ENCODE measurements at places on chromosomes 5 and 9.

GRCh38 chr5:157590478-157590877 is 14.9 kb upstream of the ADAM19 start:
- no peak for DNase-seq

- DNase-seq: no peak
These were observed 50.2 kb upstream of the BARX1 start for GRCh38 chr9:94005272-94005901.

DNA sequence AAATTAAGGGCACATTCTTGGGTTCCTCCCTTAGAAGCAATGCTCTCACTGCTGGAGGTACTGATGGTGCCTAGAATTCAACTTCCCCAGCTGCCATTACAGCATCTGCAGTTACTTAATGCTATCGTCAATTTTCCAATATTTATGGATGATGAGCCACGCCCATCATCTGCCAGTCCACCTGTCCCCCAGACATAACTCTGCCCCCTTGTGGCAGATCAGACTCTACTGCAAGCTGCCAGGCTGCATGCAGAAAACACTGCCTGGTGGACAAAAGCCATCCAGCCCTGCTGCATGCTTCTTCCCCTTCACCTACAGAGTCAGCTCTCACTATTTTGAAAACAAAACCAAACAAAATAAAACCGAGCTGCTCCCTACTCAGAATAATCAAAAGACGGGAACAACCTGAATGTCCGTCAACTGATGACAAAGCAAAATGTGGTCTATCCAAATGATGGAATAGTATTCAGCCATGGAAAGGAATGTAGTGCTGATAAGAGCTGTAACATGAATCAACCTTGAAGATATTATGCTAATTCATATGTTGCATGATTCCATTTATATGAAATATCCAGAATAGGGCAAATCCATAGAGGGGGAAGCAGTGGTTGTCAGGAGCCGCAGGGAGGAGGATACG is 66.4 kb downstream of the RETREG1 start:
- peak; percentile 53 for DNase-seq

GRCh38 chr9:92986176-92987119 is 39.1 kb downstream of the FGD3 start:
- DNase-seq: no peak

- no peak for DNase-seq
These were observed 48.1 kb downstream of the IQGAP2 start for GRCh38 chr5:76451031-76451701.

DNA sequence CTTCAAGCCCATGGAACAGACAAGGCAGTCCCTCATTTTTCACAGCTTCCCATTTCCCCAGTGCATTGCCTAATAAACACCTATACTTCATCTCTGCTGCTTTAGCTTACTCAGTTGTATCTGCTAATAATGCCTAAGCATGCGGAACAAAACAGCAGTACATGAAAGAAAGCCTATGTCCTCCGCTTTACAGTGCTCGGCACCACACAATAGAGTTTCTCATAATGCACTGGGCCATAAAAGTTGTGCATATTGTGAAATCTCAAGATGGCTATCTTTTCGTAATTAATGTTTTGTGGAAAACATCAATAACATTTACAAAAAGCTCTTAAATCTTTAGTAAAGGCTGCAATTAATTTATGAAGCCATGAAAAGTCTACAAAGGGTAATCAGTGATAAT is 69.3 kb downstream of the DENND1A start:
- no peak for DNase-seq

DNA sequence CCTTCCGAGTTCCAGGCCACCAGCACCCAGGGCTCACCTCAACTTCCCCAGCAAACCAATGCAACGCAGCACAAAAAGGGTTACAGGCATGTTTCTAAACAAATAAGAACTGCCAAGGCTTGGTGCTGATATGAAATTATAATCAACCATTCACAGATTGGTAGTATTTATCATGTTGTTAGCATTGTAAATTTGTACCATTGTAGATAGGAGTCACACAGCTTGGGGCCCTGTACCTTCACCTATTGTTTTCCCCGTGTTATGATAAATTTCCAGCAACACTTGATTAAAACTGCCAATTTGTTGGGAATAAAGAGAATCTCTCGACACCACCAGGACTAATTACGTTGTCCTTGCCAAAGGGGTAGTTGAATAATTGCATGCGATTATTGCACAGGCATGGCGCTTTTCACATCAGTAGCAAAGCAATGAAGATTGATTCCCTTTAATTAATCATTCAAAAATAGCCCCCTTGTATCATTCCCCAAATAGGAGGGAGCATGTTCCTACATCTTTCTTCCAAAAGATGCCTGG is 454.1 kb downstream of the ZNF608 start:
- DNase-seq: no peak

Measured in activated CD4-positive, alpha-beta T cell treated with anti-CD3 and anti-CD28 coated beads, Interleukin-2, Interleukin-4, amounts not matched to agents 100 ng/mL and 50 ng/mL, durations not matched to agents 16 hours and 8 hours (primary cell).